ENCODE measurements at places on chromosomes 5 and 9.

DNA sequence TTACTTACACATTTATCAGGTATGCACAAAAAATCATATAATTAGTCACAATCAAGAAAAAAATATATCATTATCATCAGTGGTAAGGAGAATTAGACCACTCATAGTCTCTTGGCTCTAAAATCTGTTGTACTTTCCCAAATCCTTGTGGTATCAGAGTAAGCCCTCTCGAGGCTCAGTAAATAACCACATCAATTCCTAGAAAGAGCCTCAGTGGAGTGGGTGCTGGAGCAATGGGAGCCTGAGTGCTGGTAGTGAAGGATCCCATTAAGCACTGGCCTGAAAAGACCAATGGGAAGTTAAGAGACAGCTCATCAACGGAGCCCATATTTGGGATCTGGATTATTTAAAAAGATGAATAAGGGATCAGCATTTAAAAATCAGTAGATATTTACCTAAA, 130.3 kb upstream of the EFNA5 start:
- DNase-seq: no peak

DNA sequence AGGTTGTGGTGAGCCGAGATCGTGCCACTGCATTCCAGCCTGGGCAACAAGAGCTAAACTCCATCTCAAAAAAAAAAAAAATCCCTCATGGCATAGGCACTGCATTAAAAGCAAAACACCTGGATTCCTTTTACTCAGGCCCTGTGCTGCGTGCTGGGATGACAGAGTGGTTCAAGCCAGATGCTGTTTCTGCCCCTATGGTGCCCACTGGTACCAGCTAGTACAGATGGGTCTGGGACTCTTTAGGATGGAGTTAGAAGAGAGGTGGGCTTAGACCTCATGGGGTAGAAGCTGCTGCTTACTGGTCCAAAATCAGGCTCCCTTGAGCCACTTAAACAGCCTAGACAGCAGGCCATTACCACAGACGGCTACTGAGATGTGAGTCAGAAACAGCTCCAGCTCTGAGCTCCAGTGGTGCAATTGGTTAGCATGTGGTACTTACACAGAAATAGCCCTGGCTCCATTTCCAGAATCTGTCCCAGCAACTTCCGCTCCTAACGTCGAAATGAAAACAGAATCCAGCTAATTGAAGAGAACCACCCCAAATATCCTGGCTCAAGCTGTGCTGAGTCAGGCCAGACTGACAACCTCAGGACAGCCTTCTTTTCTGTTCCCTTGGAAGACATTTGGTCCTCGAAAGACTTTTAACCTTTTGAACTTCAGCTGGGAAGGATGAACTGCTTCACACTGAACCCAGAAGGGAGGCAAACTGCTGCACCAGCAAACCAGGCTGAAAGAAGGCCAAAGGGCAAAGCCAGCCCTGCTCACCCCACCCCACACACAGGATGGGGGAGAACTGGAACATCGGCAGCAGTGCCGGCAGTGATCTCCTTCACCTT, 15.5 kb downstream of the C5orf15 start:
- peak; percentile 76 for DNase-seq

DNA sequence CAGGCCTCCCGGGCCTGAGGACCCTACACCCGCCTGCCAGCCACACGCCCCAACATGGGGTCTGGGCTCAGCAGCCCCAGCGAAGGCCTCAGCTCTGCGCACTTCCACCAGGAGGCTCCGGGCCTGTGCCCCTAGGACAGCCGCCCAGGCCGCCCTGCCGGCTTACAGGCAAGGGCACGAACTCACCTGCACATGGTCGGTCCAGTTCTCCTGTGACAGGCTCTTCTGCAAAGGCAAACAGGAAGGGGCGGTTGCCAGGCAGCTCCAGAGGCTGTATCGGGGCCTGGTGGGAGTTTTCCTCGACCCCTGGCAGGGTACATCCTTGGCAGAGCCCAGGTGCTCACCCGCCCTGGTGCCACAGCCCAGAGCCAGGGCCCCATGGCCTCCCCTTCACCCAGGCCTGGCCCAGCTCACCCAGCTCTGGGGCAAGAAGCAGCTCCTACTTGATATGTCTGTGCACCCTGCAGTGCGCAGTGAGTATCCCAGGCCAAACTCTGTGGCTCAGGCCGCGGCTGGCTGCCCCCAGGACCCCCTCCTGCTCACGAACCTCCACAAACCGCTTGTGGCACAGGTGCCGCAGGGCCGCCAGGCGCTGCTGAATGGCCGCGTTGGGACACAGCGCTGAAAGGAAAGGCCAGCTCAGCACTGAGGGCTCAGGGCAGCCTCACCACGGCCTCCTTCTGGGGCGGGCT, 52.2 kb upstream of the NRARP start:
- no peak for DNase-seq

GRCh38 chr5:2603272-2603575, 148.3 kb downstream of the IRX2 start:
- DNase-seq: no peak

GRCh38 chr9:93048566-93049448, 9.7 kb upstream of the SUSD3 start:
- DNase-seq: no peak

DNA sequence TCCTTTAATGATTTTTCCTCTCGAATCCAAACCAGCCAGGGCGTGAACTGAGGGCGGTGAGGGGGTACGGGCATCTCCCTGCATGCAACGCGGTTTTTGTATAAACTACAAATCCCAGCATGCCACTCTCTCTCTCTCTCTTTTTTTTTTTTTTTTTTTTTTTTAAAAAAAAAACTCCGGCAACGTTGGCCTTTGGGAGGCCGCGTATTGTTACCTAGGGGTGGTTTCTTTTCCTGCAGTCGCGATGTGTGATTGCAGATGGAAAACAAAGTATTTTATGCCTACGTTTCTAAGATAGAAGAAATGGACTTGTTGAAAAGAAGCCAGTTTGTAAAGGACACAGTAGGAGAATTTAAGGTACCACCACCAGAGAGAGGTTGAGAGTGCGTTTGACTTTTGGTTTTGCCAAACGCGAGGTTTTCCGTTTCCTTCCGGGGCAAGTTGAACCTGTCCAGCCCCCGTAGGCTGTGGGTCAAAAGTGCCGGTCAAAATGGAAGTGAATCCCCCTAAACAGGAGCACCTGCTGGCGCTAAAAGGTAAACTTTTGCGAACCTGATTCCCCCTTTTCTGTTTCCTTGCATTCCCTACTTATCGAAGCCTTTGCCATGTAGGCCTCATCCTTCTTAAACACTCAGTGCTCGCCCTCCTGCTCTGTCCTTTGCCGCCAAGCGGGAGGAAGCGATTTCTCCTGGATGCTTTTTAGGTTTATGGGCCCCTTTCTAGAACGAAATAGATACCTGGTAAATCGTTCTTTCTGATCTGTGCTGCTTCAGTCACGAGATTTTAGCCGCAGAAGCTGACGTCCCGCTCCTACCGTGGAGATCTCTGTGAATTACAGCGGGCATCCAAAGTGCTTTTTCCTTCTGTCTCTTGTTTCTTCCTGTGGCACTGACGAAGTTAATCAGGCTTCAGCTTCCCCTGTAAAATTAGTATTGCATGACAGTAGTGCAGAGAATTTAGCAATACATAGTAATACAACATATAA, at the start of the genes SHLD3 and TRAPPC13:
Gene SHLD3, plus strand, starts transcription at position 457 of the 985 bp plus-strand sequence. CDS start 4,561 bp downstream, outside the sequence.
Gene TRAPPC13, plus strand, starts transcription at position 457 of the 985 bp plus-strand sequence. Its CDS starts 34 bp downstream, at position 491.
- DNase-seq: peak; percentile 40

- no peak for DNase-seq
These were observed 2.6 kb downstream of the FOXI1 start for GRCh38 chr5:170108266-170108785.

All from AG04449 (cell line).